AG09319 (cell line): ENCODE measurements at places on chromosomes 16 and 17.

GRCh38 chr17:67615736-67616135, 102.0 kb upstream of the NOL11 start:
- DNase-seq = no peak

DNA sequence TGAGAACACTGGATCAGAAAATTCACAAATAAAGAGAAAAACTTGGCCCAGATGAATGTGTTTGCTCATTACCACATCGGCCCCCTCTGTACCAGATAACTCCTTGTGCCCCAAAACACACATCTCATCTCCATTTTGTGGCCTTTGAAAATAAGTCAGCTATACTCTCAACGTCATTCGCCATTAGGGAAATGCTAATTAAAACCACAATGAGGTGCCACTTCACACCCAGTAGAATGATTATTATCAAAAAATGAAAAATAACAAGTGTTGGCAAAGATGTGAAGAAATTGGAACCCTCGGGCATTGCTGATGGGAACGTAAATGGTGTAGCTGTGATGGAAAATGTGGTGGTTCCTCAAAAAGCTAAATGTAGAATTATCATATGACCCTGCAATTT, 34.6 kb upstream of the AKTIP start:
- DNase-seq = no peak

GRCh38 chr16:19316846-19317245, 31.3 kb downstream of the CLEC19A start:
- no peak for DNase-seq

- no peak for DNase-seq
Observed at GRCh38 chr16:87361916-87362619, 21.5 kb downstream of the FBXO31 start.

DNA sequence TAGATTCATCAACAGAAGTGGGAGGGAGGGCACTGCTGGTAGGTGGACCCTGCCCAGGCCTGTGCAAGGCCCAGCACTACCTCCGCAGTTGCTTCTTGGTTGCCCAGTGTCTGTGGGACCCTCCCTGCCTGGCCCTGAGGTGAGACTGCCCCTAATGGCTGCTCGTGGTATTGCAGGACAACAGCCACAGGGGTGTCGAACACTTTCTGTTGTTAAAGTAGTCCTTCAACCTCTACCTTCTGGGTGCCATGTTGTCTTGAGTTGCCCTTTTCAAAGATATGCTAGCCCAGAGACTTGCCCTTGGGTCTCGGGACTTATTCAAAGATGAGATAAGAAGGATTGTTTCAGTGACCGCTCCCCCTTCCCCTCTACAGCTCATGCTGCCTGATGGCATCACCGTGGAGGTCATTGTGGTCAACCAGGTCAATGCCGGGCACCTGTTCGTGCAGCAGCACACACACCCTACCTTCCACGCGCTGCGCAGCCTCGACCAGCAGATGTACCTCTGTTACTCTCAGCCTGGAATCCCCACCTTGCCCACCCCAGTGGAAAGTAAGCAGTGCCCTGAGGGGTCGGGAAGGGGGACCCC, 29.1 kb downstream of the AKAP1 start:
- no peak for DNase-seq

GRCh38 chr17:35088356-35088880, 24.9 kb upstream of the RFFL start:
- DNase-seq = no peak

DNA sequence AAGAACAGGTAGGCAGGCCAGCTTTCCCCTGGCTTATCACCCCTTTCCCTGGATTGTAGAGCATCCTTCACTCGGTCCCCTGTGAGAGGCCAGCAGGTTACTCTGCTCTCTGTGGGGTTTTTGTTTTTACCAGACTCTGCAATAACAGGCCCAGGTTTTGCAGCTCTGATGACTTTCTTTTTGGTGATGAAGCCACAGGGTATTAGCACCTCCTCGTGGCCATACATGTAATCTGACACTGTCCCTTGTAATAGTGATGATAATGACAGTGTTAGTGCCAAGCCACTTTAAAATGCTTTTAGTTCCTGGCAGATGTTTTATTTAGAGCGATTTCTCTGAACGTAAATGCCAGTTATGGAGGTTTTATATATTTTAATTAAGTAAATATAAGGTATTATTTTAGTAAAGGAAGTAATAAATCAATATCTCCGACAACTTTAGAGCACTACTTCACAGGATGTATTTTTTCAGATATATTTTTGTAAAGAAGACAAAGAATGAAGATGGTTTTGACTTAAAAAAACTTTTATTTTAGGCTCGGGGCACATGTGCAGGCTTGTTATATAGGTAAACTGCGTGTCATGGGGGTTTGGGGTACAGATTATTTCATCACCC, 38.0 kb upstream of the CPHXL start:
- peak; percentile 39 for DNase-seq

- DNase-seq = no peak
Observed at GRCh38 chr16:638034-638543, 2.0 kb upstream of the METTL26 start.

DNA sequence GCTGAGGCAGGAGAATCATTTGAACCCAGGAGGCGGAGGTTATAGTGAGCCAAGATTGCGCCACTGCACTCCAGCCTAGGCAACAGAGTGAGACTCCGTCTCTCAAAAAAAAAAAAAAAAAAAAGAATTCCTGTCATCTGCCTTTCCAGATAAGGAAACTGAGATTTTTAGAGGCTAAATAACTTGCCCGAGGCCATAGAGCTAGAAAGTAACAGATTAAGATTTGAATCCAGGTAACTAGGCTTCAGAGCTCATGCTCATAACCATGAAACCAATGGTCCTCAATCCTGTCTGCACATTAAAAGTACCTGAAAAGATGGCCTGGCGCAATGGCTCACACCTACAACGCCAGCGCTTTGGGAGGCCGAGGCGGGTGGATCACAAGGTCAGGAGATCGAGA, 9.5 kb downstream of the NCBP3 start:
- DNase-seq = no peak

DNA sequence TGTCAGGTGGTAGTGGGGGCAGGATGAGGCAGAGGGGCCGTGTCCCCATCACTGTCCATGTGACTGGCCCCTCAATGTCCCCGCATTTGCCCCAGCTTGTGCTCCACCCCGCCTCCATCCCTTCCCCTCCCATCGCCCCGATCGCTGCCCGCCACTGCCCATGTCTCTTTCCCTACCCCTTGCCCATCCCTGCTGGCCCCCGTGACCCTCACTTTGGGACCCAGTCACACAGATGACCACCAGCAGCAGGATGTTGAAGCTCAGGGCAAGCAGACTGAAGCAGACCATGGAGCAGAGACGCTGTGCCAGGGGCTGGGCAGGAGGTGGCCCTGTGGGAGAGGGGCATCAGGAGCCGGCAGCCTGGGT, 6.1 kb downstream of the ASGR2 start:
- DNase-seq = no peak

DNA sequence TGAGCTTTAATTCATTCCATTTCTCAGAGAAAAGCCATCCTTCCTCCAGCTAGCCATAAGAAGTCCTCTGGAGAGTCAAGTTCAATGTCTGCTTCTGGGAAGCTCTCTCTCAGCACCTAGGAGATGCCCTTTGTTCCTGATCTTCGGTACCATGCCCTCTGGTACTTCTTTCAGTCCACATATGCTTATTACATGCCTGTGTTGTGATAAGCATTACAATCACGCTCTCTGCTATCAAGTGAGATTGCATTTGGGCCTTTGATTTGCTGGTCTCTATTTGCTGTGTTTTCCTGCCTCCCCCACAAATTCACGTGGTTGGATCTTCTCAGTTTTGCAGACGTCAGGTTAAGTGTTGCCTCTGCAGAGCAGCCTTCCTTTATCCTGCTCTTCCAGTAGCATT, 178.1 kb downstream of the TOX3 start:
- DNase-seq = no peak

GRCh38 chr17:4506175-4506813, 7.6 kb downstream of the SPNS2 start:
- no peak for DNase-seq

- no peak for DNase-seq
Observed at GRCh38 chr16:24291932-24292331, 35.8 kb downstream of the CACNG3 start.

GRCh38 chr16:49618955-49619354, 237.0 kb downstream of the ZNF423 start:
- DNase-seq = no peak

DNA sequence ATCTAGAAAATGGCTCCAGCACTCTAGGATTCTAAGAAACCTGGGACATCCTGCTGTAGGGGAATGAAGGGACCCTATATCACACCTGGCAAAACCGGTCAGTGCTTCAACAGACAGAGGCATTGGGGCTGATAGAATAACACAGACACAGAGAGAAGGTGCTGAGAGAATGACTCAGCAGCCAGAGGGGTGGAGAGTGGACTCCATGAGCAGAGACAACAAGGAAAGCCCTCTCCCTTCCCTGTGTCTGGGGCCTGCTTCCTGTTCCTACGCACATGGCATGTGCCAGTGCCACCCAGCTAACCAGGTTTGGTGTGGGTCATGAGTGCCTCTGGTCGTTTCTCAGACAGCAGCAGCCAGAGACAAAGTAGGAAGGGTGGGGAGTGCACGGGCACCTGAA, 140.3 kb downstream of the CCT6B start:
- DNase-seq = no peak

- DNase-seq = peak; percentile 11
Observed at GRCh38 chr17:49407981-49408501, 6.6 kb downstream of the PHB1 start.

- DNase-seq = no peak
Observed at GRCh38 chr17:27386206-27387075, 69.8 kb upstream of the KSR1 start.

DNA sequence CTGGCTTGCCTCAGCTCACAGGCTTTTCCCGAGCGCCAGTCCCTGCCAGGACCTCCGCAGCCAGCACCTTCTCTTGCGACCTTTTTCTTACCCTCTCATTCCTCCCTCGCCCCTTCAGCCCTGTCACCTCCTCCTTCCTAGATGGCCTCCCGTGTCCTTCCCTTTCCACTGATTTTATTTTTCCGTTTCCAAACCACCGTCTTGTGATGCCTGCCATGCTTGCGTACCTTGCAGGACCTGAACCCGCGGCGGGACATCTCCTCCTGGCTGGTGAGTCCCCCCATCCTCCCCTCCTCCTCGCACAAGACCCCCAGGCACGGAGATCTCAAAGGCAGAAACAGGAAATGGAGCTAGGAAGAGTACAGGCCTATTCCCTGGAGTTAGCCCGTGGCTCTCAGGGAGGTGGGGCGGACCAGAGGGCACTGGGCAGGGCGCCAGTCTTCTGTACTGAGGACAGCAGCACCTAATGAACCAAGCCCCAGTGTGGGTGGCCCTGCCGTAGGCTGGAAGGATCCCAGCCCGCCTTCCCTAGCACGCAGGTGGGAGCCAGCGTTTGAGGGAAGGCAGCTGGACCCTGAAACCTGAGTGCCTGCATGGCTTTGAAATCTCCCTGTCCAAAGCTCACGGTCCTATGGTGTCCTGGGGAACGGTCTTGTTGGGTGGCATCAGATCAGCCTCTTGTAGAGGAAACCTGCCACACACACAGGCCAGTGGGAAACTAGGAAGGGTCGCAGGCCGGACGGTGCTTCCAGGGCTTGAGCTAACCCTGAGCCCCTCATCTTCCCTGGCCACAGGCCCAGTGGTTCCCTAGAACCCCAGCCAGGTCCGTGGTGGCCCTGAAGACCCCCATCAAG, 612 bp downstream of the CISD3 start:
- DNase-seq = no peak

GRCh38 chr16:85151079-85151602, 38.9 kb upstream of the CIBAR2 start:
- DNase-seq = no peak

- no peak for DNase-seq
Observed at GRCh38 chr16:53486230-53486629, 16.8 kb downstream of the AKTIP start.

DNA sequence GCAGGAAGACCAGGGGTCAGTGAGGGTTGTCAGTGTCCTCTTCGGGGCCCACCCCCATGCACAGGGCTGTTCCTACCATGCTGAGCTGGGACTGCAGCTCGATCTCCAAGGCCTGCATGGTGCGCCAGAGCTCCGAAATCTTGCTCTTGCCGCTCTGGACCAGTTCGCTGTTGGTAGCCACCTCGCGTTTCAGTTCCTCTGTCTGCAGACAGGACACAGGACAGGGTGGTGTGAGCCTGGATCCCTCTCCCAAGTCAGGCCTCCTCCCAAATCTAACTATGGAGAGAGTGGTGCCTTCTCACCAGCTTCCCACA, 90.9 kb downstream of the GOSR1 start:
- DNase-seq = no peak

DNA sequence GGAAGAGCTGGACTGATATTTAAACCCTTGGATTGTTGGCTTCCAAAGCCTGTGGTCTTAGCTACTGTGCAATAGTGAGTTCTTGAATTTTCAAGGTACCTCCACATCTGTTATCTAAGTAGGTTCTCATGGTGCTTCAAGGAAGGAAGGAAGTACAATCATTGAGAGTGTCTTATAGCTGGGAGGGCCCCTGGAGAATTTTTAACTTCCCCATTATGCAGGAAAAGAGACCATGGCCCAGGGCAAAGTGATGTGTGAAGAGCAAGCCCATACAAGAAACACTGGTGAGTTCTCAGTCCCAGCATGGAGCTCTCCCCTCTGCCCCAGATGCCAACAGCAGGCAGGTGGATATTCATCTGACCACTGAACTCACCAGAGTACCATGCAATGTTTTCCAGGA, 169.0 kb upstream of the IRX6 start:
- DNase-seq = no peak

DNA sequence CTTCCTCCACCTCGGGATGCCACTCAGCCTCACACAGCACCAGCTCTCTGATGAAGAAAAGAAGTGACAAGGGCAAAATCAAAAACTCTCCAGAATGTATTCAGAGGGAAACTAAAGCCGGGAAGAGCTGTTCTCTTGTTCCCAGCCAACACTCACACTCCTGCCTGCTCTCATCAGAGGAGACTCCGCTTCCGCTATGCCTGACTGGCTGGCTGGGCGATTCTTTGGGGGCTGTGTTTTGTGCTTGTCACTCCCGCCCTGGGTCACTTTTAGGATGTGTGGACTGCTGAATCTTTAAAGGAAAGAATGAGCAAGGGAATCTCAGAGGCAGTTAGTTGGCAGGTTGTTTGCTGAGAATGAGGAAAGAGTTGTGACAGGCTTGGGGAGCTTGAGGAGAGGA, 54.6 kb upstream of the TBX2 start:
- no peak for DNase-seq

DNA sequence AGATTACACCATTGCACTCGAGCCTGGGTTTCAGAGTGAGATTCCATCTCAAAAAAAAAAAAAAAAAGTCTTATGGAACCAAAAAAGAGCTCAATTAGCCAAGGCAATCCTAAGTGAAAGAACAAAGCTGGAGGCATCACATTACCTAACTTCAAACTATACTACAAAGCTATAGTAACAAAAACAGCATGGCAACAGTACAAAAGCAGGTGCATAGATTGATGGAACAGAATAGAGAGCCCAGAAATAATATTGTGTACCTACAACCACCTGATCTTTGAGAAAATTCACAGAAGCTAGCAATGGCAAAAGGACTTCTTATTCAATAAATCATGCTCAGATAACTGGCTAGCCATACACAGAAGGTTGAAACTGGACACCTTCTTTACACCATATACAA, 24.7 kb upstream of the CCL2 start:
- no peak for DNase-seq

- no peak for DNase-seq
Observed at GRCh38 chr17:72518753-72519597, 398.2 kb downstream of the SOX9 start.
